ENCODE measurements at places on chromosomes 3 and 15.

GRCh38 chr3:193271101-193271840 is 30.2 kb downstream of the PLAAT1 start:
- DNase-seq: no peak

GRCh38 chr3:141255846-141256261 is 24.2 kb downstream of the PXYLP1 start:
- no peak for DNase-seq

DNA sequence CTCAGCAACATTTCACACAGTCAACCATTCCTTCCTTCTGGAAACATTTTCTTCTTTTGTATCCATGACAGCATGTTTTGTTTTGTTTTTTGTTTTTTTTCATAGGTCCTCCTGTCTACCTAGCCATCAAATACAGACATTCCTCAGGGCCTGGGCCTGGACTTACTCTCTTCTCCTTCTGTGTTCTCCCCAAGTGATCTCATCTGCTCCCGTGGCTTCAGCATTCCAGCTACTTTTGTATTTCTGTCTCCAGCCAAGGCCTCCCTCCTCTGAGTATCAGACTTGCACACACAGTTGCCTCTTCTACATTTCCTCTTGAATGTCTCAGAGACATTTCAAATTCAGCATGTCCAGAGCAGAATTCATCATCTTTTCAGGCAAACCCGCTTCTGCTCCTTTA is 82.4 kb downstream of the HCN4 start:
- no peak for DNase-seq

GRCh38 chr3:108907194-108907593 is 46.5 kb downstream of the GUCA1C start:
- no peak for DNase-seq

DNA sequence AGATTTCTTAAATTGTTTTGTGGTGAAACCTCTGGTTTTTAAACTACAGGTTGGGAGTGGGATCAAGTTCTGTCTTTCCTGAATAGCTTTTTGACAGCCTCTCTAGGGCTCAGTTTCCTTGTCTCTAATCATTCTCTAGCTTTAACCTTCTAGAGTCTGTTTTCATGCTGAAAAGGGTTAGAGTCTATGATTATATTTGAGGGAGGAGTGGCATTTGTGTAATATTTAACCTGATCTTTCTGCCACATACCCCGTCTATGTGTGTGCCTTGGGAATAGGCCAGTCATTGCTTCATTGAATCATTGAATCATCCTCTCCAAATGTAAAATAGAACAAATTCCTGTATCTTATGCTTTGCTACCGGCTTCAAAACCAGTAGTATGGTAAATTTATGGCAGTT is 204.9 kb downstream of the KLHL25 start:
- no peak for DNase-seq

DNA sequence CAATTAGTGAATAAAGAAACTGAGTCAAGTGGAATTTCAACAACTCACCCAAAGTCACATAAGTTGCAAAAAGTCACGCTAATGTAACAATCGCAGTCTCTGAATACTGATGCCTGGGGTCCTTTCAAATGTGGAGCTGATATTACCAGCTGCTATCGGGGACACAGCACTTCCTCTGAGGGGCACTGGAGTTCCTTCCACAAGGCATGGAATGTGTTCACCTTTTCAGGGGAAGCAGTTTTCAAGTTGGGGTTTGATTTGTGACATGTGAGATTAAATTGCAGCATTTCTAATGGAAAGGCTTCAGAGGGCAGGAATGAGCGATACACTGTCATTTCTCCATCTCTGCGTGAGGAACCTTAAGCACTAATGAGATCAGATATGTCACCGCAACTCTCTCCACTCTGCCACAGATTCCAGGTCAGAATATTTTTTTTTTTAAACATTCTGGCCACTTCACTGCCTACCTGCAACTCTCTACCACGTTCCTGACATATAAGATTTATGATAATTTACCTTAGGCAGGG is 807.2 kb upstream of the CFAP20DC start:
- no peak for DNase-seq

DNA sequence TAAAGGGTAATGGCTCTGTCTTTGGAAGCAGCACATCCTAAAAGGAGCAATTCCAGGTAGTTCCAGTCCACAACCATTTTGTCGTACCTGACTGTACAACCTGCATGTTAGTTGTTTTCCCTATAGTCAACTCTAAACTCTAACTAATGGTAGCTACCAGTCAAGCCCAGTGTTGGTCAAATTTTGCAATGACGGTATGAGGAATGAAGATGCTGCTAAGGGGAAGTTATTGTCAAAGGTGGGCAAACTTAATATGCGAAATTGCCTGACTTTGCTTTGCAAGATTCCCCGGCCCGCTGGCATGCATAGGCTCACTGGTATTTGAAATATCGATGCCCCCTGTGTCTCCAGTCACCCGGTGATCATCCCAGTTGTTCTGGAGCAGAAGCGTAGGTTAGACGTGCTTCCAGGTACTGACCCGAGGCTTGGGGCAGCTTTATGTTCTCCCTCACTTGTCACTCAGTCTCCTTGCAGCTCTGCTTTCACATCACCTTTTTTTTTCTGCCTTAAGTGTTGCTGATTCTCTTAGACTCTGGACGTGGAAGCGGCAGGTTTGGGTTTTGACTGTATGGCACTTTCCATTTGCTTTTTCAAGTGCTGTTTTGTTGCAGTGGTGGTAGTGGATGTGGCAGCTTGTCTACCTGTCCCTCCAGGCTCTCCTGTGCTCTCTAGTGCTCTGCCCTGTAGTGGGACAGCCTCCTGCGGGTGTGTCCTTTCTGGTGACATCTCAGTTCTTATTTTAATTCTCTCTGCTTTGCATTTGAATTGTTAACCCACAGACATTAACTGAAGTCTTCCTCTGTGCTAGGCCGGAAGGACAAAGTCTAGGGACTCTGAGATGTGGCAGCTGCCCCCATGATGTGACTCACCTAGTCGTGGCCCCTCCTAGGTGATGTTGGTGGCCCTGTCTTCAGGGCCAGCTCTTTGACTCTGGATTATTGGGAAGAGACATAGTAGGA is 95.8 kb upstream of the UMPS start:
- DNase-seq: no peak

- DNase-seq: no peak
These were observed 149.2 kb upstream of the SLCO3A1 start for GRCh38 chr15:91704343-91704742.

- DNase-seq: no peak
These were observed 882.8 kb downstream of the NAALADL2 start for GRCh38 chr3:175741951-175742350.
